ENCODE measurements at places on chromosomes 11 and 22.

GRCh38 chr11:46382646-46383403 lies 1.4 kb downstream of the MDK start:
- no peak for DNase-seq

DNA sequence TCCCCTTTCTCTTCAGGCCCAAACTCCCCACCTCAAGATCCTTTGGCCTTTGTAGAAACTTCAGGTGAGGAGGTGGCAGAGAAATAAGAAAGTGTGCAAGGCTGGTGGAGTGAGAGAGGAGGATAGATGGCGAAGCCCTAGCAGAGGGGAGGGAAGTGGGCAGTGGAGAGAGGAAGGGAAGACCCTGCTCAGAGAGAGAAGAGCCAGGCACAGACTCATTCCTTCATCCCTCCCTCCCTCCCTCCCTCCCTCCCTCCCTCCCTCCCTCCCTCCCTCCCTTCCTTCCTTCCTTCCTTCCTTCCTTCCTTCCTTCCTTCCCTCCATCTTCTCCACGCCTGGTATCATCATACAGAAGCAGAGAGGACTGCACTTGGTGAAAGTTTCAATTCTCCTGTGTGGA lies 21.0 kb downstream of the RTN4RL2 start:
- no peak for DNase-seq

- DNase-seq = no peak
Measured at GRCh38 chr22:48603621-48604320, 1223.9 kb downstream of the BRD1 start.

- no peak for DNase-seq
Measured at GRCh38 chr11:126465573-126466188, 110.2 kb downstream of the ST3GAL4 start.

DNA sequence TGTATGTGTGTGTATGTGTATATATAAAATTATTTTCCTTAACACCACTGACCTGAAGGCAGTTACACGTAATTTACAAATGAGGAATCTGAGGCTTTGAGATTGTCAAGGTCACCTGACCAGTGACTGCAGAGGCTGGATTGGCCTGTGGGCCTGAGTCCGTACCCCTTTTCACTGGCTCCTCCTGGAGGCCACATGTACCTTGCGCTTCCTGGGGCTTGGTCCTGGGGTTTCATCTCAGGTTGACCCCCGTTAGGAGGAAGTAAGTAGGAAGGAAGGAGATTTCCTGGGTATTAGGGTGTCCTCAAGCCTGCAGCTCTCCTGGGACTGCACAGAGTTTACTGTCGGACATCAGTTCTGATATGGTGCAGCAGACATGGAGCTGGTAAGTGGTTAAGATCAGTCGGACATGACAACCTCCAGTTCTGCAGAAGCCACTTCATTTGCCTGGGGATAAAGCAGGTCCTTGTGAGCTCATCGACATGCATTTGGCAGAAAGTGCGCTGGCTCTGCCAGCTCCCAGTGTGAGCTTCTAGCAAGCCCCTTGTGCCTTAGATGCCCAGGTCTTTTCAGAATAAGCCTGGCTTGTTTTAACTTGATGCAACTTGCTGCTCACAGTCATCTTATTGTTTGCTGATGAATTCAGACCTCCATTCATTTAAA lies 36.6 kb downstream of the ST3GAL4 start:
- no peak for DNase-seq

GRCh38 chr22:17429516-17429915 lies 60.3 kb downstream of the CECR2 start:
- DNase-seq = no peak

Measured in stimulated activated CD8-positive, alpha-beta memory T cell treated with anti-CD3 and anti-CD28 coated beads, Interleukin-7, amount 100 ng/mL, for 1 hour (primary cell).